ENCODE measurements at places on chromosomes 2 and 18.

DNA sequence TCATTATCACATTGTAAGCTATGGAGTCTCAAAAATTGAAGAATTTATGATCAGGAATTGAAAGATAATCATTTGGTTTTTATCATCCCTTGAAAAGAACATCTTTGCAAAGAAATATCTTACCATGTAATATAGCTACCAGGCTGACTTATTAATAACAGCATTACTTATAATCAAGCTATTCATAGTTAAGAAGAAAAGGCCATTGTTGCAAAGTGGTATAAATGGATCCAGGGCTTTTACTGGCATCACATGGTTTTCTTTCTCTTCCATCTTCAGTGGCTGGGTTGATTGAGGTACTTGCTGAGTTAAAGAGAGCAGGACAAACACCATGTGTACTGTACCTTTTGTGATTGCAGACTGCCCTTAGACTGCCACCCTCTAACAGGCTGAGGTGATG is 39.6 kb downstream of the MFSD6 start:
- no peak for DNase-seq

- DNase-seq: no peak
Observed at GRCh38 chr18:75324686-75325257, 102.7 kb downstream of the SMIM21 start.

DNA sequence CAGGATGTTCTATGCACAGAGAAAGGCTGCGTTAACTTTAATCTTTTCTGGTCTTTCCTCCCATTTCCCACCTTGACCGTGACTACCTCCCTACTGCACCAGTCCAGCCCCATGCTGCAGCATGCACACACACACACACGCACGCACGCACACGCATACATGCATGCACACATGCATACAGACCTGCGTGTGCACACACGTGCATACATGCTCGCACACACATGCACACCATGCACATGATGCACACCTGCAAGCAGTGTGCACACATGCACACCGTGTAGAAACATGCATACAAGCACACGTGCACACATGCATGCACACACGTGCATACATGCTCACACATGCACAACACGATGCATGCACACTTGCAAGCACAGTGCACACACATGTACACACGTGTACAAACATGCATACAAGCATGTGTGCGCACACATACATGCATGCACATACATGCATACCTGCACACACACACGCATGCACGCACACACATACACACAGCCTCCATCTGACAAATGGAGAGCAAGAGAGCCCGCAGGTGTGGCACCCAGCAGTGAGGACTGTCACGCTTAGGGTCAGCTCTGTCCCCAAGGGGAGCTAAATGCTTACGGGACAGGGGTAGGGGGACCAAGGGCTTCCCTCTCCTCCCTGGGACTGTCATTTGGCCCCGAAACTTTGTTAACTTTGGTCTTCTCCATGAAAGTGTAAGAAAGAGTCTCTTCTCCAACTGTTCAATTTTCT is 18.2 kb downstream of the SNORC start:
- DNase-seq: no peak

GRCh38 chr2:149169656-149170055 is 131.2 kb downstream of the LYPD6B start:
- DNase-seq: no peak

GRCh38 chr18:30486856-30487255 is 555.7 kb downstream of the DSC3 start:
- DNase-seq: no peak

DNA sequence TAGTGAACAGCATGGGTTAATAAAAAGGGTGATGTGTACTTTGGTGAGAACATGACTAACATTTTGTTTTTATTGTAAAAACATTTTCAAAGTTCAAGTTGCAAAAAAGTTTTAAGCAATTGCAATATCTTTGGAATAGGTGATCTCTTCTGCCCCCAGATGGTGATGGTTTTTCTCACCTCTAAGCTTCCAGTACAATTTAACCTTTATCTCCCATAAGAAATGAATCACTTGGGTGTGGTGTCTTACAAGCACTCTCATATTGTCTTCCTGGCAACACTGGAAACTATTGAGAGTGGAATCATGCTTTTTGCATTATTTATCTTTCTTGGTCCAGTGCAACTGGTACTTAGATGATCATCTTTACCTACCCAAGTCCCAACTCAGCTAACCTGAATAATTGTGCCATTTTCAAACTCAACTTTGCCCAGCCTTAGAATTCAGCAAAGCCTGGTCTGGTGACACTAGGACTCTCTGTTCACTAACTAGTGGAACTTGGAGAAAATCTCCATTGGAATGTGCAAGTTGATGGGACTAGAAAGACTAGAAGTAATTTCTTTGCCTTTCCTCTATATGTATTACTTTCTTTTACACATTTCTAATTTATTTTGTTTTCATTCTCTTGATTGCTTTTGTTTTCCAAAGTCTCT is 964.7 kb upstream of the ZEB2 start:
- DNase-seq: no peak

GRCh38 chr2:33670392-33670937 is 71.4 kb upstream of the FAM98A start:
- no peak for DNase-seq

DNA sequence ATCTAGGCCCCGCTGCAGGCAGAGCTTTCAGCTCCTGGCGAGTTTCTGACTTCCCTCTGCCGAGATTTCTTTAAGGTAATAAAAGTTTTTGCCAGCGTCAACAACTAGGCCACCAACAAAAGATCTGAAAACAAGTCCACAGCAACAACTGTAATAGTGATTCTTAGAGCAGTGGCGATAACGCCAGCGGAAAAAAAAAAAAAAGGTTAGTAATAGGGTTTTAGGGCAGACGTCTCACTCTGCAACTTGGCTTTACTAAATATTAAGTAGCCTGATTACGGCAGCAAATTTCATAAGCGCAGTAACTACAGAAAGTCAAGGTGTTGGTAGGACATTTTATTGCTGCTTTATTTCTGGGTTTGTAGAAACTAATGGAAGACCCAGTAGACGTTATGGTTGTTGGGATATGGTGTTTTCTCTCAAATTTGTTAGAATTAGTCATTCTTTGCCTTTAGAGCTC is 481 bp downstream of the SLC30A6 start:
- peak; percentile 24 for DNase-seq

GRCh38 chr18:4107049-4107467 is 348.0 kb downstream of the DLGAP1 start:
- DNase-seq: no peak
